ENCODE measurements at places on chromosomes 4 and X.

DNA sequence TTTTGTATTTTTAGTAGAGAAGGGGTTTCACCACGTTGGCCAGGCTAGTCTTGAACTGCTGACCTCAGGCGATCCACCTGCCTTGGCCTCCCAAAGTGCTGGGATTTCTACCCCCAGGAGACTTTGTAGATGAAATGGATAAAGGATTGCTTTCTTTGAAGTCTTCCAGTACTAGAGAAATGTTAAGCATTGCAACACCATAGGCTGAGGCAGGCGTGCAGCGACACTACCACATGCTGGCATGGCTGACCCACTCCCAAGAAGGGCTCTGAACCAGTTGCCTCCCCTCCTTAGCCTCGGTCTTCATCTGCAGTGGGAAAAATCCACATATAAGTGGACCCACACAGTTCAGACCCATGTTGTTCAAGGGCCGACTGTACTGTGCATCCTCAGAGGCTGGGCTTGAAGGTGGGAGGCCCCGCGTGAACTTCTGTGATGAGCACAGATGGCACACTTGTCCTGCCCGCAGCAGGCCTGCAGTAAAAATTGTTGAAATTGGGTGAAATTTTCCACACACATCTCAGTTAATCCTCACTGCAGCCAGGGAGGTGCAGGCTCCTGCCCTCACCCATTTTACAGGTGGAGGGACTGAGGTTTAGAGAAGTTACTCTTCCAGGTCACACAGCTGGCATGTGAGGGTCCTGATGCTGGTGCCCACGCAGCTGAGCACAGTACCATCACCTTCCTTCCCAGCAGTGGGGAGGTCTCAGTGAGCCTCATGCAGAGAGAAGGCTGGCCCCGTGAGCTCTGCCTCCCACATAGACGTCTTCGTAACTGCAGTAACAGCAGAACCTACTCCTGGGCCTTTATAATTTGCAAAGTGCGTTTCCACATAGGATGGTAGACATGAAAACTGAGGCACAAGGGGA, 35.5 kb downstream of the HTRA3 start:
- no peak for DNase-seq

DNA sequence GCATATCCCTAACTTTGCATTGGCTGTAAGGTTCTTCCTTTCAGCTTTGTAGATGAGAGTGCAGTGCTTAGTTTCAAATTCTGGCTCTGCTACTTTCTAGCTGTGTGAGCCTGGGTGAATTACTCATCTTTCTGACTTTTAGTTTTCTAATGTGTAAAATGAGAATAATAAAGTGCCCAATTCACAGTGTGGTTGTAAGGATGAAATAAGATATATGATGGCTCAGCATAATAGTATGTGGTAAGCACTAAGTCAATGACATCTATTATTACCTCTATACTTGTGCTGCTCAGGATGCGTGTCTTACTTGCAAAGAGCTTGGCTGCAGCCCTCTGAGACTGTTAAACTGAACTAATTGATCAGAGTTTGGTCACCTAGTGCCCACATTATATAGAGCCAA, 30.6 kb upstream of the ETNPPL start:
- DNase-seq, result no peak

GRCh38 chrX:45868425-45868824, 667.7 kb upstream of the DIPK2B start:
- no peak for DNase-seq

DNA sequence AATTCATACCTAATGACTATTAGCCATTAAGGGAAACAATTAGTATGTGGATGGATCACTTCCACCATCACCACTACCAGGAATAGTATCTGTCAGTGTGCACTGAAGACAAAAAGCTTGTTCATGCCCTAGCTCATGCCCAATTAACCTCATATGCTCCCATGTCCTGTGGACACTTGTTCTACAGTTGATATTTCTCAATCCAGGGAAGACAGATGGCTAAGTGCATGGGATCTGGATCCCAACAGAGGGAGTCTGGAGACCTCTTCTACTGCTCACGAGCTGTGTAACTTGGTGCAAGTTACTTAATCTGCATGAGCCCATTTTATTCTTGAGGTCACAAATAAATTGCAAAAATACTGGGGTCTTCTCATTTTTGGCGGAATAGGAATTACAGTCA, 23.7 kb downstream of the AMOT start:
- DNase-seq, result no peak

DNA sequence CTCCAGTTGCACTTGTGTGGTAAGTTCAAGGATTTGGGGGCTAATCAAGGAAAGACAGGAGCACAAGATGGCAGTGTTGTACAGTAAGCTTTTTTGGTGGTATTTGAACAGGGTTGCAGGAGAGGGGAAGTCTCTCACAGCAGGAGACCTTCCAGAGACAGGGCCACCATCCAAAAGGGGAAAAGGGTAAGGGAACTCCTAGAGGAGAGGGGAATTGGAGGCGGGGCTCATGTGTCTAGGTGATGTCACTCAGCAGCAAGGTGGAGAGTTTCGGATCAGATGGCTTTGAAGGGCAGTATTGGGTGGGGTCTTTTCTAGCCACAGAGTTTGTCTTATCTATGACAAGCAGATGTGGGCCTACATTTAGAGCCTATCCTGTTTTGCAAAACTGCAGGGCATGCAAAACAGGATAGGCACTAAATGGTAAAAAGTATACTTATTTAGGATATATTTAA, 13.4 kb upstream of the RNF175 start:
- DNase-seq, result no peak

DNA sequence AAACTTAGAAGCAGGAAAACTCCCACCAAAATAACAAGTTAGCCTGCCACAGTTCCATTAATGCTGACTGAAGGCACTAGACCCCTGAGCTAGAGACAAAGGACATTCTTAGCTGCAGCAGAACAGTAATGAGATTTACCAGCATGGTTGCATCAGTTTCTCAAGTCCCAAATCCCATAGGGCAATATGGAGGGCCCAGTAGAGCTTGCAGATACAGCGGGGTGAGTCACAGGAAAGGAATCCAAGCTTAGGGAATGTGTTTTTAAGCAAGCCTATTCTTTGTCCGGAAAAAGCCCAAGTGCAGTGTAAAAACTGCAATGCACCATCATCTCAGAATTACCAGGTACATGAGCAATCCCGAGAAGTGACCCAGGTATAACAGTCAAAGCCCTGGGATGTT, 51.3 kb upstream of the EXOC1L start:
- peak; percentile 68 for DNase-seq

All from SJSA1 (cell line).